Activated CD8-positive, alpha-beta memory T cell treated with anti-CD3 and anti-CD28 coated beads, Interleukin-2, amount 50 U/mL, for 48 hours (primary cell): ENCODE measurements at places on chromosomes 11 and 22.
A peak's percentile ranks its signal among the peaks of the same experiment; 100 is the strongest.

GRCh38 chr11:44622721-44623258 lies 57.3 kb downstream of the CD82 start:
- DNase-seq = peak; percentile 54

DNA sequence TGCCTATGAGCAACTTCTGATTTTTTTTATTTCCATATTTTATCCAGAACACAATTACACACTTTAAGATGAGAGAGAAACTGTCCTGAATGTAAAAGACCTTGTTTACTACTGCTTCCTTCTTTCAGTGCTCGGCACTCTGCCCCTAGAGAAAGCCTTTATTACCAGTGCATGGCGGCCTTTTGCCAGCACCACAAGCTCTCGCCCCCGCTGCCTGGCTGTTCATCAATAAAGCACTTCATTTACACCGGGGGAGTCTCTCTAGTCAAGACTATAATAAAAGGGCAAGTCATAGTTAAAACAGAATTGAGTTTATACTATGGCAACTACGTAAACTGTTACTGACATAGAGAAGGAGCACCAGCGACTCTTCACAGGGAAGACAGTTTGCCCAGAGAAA lies 259.5 kb downstream of the CADM1 start:
- no peak for DNase-seq

GRCh38 chr11:64072871-64073270 lies 37.1 kb downstream of the FLRT1 start:
- no peak for DNase-seq

GRCh38 chr22:33841281-33842005 lies 78.8 kb downstream of the LARGE1 start:
- no peak for DNase-seq

- no peak for DNase-seq
These were observed 444 bp downstream of the CWF19L2 start for GRCh38 chr11:107457205-107457557.

DNA sequence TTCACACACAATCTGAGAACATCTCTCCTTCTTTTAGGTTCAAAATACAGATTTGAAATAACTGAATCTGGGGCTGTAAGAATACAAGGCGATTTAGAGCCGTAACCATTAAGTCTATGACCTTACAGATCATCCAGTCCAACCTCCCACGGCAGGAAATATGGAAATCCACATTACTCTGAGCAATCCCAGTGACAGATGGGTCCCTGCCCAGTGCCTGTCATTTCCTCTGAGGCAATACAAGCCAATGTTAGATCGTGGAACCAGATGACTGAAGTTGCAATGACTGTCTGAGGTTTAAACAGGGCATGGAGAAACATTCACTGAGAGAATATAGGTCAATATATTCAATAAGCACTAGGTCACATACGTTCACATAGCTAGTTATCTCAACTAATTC lies 77.4 kb upstream of the OR5AK2 start:
- DNase-seq = no peak

- no peak for DNase-seq
These were observed 247.8 kb downstream of the TBC1D22A start for GRCh38 chr22:47010211-47010610.
